ENCODE measurements at places on chromosomes 6 and 20.

- DNase-seq = no peak
Measured at GRCh38 chr6:67914419-67914818, 720.7 kb upstream of the ADGRB3 start.

GRCh38 chr6:4358414-4359107 is 223.2 kb upstream of the ECI2 start:
- DNase-seq = peak; percentile 11

- no peak for DNase-seq
Measured at GRCh38 chr20:32559753-32560380, 25.3 kb downstream of the NOL4L start.

- DNase-seq = no peak
Measured at GRCh38 chr6:79215213-79215824, 19.2 kb downstream of the HMGN3 start.

DNA sequence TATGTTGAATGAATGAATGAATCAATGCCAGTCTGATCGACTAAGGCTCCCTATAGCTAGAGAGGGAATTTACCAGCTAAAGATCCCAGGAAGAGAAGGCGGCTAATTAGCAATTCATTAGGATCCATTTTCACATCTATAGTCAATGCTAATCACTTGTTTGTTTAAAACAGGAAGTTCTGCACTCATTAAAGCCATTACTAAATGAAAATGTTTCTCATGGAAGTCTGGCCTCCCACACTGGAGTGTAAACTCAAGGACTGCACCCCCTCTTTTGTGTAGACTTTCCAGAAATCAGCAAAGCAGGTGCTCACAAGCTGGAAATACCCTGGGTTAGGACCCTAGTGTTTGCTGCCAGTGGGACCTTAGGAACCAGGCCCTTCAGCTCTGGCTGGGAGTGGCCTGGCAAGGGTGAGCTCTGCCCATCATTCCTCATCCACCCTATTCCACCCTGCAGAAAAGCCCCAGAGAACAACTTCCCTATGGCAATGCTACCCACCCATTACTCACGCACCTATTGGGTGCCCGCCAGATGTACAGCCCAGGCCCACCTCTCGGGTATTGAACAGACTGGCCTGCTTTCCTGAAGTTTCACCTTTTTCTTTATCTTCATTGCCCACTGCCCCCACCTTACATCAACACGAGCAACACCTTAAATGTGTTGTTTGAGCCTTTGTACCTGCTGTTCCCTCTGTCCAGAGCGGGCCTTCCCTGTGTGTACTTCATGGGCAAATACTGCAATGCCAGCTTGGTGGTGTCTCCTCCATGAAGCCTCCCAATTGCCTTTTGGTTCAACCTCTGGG is 60.8 kb downstream of the TTI1 start:
- no peak for DNase-seq

- no peak for DNase-seq
Measured at GRCh38 chr20:22904386-22904785, 130.7 kb upstream of the SSTR4 start.

GRCh38 chr6:82511546-82511945 is 147.9 kb downstream of the TPBG start:
- DNase-seq = no peak

DNA sequence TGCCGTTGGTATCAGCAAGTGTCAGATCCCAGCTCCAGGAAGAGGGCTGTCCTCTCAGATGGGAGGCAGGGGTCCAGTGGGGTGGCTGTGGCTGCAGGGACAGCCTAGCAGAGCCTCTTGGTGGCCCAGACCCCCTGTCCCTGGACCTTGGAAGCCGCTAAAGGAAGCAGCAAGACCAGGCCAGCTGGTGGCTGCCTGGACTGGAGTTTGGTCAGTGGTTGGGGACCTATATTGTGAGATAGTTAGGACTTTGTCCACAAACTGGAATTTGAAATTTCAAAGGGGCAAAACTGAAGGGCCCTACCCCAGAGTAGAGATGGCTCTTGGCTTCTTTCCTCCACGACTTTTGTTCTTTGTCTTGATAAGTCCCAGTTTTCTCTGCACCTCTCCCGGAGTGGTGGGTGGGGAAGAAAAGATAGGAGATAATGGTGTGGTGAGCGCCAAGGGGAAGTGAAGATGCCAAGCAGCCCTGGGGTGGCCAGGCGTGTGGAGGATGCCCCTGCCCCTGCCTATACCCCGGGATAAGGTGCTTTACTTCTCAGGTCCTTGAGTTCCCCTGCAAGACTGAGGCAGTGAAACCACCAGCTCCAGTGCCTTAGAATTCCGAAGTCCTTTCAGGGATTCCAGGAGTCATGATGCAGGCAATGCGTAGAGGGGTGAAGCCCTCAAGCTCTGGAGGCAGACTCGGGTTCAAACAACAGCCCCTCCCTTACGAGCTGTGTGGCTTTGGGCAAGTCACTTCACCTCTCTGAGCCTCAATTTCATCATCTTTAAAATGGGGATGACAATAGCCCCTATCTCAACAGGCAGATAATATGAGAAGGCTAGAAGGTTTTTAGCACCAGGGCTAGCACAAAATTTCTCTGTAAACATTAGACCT is 40.2 kb downstream of the HNF4A start:
- DNase-seq = no peak

GRCh38 chr20:34964486-34964885 is 8.8 kb downstream of the MYH7B start:
- no peak for DNase-seq

DNA sequence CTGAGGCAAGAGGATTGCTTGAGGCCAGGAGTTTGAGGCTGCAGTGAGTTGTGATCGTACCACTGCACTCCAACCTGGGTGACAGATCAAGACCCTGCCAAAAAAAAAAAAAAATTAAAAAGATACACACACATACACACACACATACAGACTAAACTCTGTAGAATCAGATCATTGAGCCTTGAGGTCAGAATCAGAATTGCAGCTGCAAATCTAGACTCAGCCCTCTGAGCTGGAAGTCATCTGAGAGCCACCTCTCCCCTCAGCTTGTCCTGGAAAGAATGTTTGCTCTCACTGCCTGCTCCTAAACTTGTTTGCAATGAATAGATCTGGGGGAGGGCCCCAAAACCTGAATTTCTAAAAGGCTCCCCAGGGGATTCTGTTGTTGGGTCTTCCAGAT is 41.4 kb upstream of the ANGPT4 start:
- no peak for DNase-seq

GRCh38 chr20:3716195-3716834 is 3.9 kb upstream of the SIGLEC1 start:
- peak; percentile 19 for DNase-seq

- no peak for DNase-seq
Measured at GRCh38 chr6:11050731-11051130, 6.6 kb upstream of the ELOVL2 start.

GRCh38 chr20:38141204-38141888 is 23.7 kb downstream of the TGM2 start:
- no peak for DNase-seq

DNA sequence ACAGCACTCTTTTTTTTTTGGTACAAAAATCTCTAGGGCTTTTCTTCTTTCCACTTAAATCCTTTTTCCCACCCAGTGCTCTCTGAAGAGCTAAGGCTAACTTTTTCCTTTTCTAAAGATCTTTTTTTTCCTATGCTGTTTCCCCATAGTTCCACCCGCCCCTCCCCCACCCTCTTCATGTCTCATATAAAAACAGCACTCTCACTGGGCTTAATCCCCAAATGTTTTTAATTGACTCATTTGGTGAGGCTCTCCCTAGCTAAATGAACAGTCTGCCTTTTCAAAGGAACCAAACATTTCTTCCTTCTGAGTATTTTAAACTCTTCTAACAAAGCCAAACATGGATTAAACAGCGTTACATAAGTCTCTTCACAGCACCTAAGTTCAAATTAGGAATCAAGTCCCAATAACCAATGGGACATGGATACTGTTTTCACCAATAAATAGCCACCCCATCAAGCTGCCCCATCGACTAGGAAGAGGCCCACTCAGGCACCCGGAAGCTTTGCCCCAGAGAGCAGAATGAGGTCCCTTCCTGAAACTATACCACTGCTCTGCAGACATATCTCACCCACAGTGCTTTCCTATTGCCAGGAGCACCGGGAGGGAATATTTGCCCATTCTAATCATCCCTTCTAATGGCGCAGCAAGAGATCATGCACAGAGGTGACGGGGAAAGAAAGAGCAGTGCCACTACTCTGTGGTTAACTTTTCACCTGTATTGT is 63.7 kb downstream of the ATXN1 start:
- DNase-seq = no peak

- no peak for DNase-seq
Measured at GRCh38 chr6:44470746-44471145, 83.2 kb downstream of the CDC5L start.

GRCh38 chr6:157614026-157614568 is 208.9 kb upstream of the SNX9 start:
- DNase-seq = no peak

DNA sequence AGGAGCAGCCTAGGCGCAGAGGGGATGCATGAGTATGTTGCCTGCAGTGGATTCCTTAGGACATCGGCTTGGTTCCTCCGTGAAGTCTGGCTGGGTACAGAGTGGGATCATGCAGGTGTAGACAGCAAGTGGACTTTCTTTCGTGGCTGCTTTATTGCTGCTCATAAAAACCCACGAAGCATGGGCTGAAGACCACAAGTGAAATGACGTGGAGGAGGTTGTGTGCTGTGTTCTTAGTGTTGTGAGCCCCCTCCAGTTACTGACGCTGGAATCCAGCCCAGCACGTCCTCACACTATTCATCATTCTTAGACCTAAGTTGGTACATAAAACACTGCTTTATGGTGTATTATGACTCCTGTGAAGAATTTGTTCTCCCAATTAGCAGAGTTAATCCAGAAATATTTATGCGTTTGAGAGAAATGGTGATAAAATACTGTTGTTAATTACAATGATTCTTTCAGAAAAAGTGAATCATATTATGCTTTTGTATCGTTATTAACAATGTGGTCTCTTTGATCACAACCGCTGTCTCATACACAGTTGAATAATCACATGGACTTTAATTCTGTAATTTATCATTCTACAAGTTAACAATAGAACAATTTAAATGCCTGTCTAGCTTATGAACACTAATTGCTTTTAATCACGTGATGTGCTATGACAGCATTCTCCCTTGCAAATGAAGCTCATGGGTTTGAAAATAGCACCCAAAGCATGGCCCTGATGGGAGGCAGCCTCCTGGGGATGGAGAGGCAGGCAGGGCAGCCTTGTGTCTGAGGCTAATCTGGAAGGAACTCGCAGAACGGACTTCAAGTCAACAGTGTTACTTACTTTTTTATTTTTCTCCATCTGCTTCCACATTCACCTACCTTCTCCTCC is 233.9 kb upstream of the SYNDIG1 start:
- no peak for DNase-seq

GRCh38 chr20:31943052-31943471 is 8.8 kb downstream of the PDRG1 start:
- no peak for DNase-seq

GRCh38 chr6:83609248-83609647 is 96.9 kb downstream of the PRSS35 start:
- DNase-seq = no peak

DNA sequence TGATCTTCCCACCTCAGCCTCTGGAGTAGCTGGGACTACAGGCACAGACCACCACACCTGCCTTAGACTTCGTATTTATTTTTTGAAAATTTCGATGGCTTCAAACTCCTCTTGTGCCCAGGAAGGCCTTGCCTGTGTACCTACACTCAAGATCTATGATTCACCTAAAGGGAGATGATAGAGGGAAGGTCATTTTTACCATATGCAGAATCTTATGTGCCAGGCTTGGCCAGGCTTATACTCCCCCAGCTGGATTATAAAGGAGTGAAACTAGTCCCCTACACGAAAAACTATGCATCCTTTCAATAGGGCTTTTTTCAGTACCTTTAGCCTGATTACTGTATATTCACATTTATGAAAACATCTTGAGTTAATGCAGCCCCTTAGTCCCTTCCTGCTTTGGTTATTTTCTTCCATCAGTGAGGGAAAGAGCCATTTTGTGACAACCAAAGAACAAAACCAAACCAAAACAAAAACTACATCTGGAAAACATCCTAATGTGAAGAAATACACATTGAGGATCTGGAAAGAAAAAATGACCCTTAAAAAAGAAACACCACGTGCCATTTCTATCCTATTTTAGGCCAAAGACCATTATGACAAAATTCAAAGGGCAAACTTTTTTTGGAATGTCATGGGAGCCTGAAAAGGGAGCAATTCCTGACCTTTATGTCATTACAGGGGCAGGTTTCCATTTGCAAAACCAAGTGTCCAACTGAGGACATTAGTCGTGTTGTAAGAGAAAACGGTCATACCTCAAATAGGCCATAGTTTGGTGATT is 34.7 kb downstream of the RIPOR2 start:
- DNase-seq = no peak

DNA sequence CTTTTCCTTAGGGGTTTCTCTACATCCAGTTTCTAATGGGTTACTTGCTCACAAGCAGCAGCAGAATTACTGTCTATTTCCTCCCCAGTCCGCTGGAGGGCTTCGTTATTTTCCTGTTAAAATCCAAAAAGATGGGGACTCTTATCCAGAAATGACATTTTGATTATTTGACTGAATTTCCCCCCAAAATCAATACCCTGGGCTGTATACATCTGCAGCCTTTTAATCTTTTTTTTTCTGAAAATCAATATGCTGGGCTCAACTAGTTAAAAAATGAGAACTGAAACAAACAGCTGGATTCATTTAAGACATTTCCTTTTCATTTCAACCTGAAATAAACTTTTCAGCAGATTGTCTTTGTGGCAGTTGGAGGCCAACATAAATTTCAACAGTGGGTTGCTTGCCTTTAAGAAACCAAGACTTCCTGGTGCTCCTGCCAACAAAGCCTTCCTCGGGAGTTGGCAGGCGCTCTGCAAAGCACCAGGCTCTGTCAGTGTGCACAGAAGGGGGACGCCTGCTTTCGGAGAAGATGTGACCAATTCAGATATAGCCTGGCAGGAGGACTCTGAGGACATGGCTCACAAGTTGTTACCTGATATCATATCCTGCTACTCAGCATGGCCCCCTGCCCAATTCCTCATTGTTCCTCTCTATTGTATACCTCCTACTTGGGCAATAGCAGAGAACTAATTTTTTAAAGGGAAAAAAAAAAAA is 204.7 kb upstream of the ARG1 start:
- DNase-seq = no peak

DNA sequence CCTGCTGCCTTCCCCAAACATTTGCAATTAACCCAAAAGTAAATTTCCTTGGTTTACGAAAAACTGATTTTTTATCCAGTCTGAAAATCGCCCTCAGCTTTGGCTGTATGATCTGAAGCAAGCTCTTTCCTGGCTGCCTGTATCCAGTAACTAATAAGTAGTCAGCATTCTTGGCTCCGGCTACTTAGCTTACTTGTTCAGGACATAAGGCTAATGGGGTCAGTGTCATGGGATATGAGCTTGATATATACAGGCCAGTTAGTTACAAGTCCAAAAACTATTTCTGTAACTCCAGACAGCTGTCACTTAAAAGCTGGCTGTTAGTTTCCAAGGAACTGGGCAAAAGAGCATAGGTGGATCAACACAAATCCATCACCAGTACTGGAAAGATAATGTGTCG is 56.2 kb downstream of the KHDC1L start:
- DNase-seq = no peak

- DNase-seq = no peak
Measured at GRCh38 chr6:84350397-84350796, 123.0 kb upstream of the CEP162 start.

- no peak for DNase-seq
Measured at GRCh38 chr6:118198746-118199145, 291.7 kb downstream of the SLC35F1 start.
